ENCODE measurements at places on chromosomes 3 and 15. TPM values are rescaled to one million over a fixed set of nuclear protein-coding genes. Genes with fewer than 3 reads are reported as not detected.

The TRH gene
- total RNA-seq: not detected

The SCAMP5 gene
- total RNA-seq: 1.3 TPM

The CHRFAM7A gene
- 0.51 TPM for total RNA-seq

The TMEM202 gene
- total RNA-seq: not detected

The CACNA2D3 gene
- total RNA-seq: 0.13 TPM

The HAPLN3 gene
- 1.1 TPM for total RNA-seq

The GATA2 gene
- total RNA-seq: not detected

The BMF gene
- total RNA-seq: 1.4 TPM

The SYNPR gene
- total RNA-seq: not detected

The CHRNA7 gene
- total RNA-seq: under 0.01 TPM

The EFCC1 gene
- total RNA-seq: not detected

The PBRM1 gene
- total RNA-seq: 72.5 TPM

The POLQ gene
- 1.3 TPM for total RNA-seq

The LRRIQ4 gene
- total RNA-seq: not detected

The POLR2H gene
- 48.4 TPM for total RNA-seq

The RLBP1 gene
- total RNA-seq: not detected

The IMPG2 gene
- 0.13 TPM for total RNA-seq

The RPP25 gene
- total RNA-seq: 3.3 TPM

The CATSPER2 gene
- 4.7 TPM for total RNA-seq

The TTLL13 gene
- under 0.01 TPM for total RNA-seq

The GOLGA6D gene
- total RNA-seq: not detected

The CASR gene
- total RNA-seq: not detected

The SPATA12 gene
- not detected for total RNA-seq

The SSR3 gene
- total RNA-seq: 168 TPM

The GOLGA8K gene
- 0.26 TPM for total RNA-seq

The PLS1 gene
- total RNA-seq: 17.1 TPM

The CIDEC gene
- total RNA-seq: not detected

The KIF15 gene
- total RNA-seq: 0.53 TPM

The MLF1 gene
- total RNA-seq: 5.5 TPM

The GPR87 gene
- total RNA-seq: 64.5 TPM

The LYZL4 gene
- total RNA-seq: not detected

The REC114 gene
- total RNA-seq: not detected

The EPHA3 gene
- total RNA-seq: under 0.01 TPM

The NR1I2 gene
- not detected for total RNA-seq

The TNFSF10 gene
- 24.6 TPM for total RNA-seq

The PLSCR5 gene
- total RNA-seq: not detected

The PYGO1 gene
- total RNA-seq: 1.3 TPM

The MUC13 gene
- total RNA-seq: not detected

The DZIP1L gene
- total RNA-seq: 0.77 TPM

Measured in bronchial epithelial cell (primary cell).